Panc1 (cell line): ENCODE measurements at places on chromosomes 7 and 10. TPM values are rescaled to one million over a fixed set of nuclear protein-coding genes. Genes with fewer than 3 reads are reported as not detected.

CPA2 gene
- 0.87 TPM for total RNA-seq

PHKG1 gene
- 0.67 TPM for total RNA-seq

INSYN2A gene
- total RNA-seq, result not detected

DLX5 gene
- not detected for total RNA-seq

ENTPD1 gene
- 0.31 TPM for total RNA-seq

ZSWIM8 gene
- total RNA-seq, result 109 TPM

- no peaks in the 10 kb centered on the region for H3K36me3 ChIP-seq
- DNase-seq, result no peak
- H3K4me1 ChIP-seq, result no peaks in the 10 kb centered on the region
- H3K27ac ChIP-seq, result no peak overlapping the region
- H3K4me3 ChIP-seq, result no peak overlapping the region
- no peaks in the 10 kb centered on the region for H3K27me3 ChIP-seq
Measured at GRCh38 chr7:90631502-90631901, 35.4 kb downstream of the CDK14 start.

- no peak overlapping the region for H3K27ac ChIP-seq
- H3K36me3 ChIP-seq, result no peaks in the 10 kb centered on the region
- H3K27me3 ChIP-seq, result no peaks in the 10 kb centered on the region
- no peak for DNase-seq
Measured at GRCh38 chr7:69708857-69709256, 110.6 kb downstream of the AUTS2 start.

GRCh38 chr7:94975336-94975735, 67.9 kb downstream of the PPP1R9A start:
- H3K36me3 ChIP-seq, result no peaks in the 10 kb centered on the region
- no peaks in the 10 kb centered on the region for H3K4me1 ChIP-seq
- no peak overlapping the region for H3K27ac ChIP-seq
- H3K27me3 ChIP-seq, result no peaks in the 10 kb centered on the region
- no peak overlapping the region for H3K4me3 ChIP-seq
- no peak for DNase-seq

GRCh38 chr10:33388785-33389184, 54.3 kb upstream of the NRP1 start:
- H3K4me1 ChIP-seq, result no peaks in the 10 kb centered on the region
- H3K27ac ChIP-seq, result no peak overlapping the region
- no peak overlapping the region for H3K4me3 ChIP-seq
- no peaks in the 10 kb centered on the region for H3K27me3 ChIP-seq
- no peak for DNase-seq
- H3K36me3 ChIP-seq, result no peaks in the 10 kb centered on the region

- peak overlapping the region; percentile 74 for H3K27ac ChIP-seq
- H3K4me1 ChIP-seq, result peaks cover 85% of the 10 kb centered on the region
- H3K36me3 ChIP-seq, result no peaks in the 10 kb centered on the region
- peak overlapping the region; percentile 35 for H3K4me3 ChIP-seq
- H3K27me3 ChIP-seq, result no peaks in the 10 kb centered on the region
- no peak for DNase-seq
Measured at GRCh38 chr10:119306514-119306951, 99.2 kb downstream of the GRK5 start.

- DNase-seq, result no peak
- no peak overlapping the region for H3K4me3 ChIP-seq
- H3K27ac ChIP-seq, result no peak overlapping the region
- H3K36me3 ChIP-seq, result no peaks in the 10 kb centered on the region
Measured at GRCh38 chr7:24970676-24971075, 9.3 kb downstream of the OSBPL3 start.

DNA sequence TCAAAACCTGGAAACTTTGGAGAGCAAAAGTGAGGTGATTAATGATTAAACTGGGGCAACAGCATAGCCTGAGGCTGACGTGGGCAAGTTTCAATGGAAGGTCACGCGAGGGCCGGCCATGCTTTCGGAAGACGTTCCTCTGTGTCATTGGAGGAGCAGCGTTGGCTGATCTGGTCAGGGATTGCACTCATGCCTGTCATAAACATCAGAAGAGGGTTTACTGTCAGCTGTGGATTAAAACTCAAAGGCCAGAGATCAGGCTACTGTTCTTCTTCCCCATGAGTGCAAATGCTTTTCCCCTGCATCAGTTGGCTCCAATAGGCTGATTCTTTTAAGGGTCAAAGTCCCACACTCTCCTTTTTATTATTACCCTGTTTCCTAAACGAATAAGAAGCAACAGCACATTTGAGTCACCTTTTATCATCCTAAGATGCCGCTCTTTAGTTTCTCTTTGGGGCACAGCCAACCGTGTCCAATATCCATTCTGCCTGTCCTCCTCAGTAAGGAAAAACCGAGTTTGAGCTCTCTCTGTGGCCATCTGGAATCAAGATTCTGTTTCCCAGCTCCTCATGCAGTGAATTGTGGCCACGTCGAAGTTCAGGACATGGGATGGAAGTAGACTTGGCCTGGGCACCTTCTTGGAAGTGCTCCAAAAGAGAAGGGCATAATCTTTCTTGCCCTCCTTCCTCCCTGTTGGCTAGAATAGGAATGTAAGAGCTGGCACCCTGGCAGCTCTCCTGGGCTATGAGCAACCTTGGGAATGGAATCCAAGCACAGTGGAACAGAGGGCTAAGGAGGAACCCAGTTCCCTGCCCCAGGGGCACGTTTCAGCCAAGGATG, 62.5 kb upstream of the INSIG1 start:
- H3K36me3 ChIP-seq, result no peaks in the 10 kb centered on the region
- H3K4me1 ChIP-seq, result no peaks in the 10 kb centered on the region
- H3K4me3 ChIP-seq, result no peak overlapping the region

DNA sequence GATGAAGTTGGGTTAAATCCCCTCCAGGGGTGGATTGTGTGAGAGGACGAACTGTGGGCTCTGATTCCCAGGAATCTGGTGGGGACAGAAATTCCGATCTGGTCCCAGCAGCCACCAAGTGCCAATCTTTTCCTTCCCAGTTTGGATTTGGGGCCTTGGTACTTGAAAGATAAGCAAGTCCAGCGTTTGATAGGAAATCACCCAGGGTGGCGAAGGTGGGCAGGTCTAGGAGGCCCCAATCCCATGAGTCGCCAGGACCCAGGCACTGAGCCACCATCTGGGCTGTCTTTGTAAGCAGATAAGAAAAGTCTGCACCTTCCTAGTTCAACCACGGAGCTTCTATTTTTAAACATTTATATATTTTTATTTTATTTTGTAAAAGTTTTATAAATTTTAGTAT, 122.6 kb upstream of the LSM8 start:
- no peaks in the 10 kb centered on the region for H3K36me3 ChIP-seq
- DNase-seq, result no peak
- H3K27ac ChIP-seq, result no peak overlapping the region

DNA sequence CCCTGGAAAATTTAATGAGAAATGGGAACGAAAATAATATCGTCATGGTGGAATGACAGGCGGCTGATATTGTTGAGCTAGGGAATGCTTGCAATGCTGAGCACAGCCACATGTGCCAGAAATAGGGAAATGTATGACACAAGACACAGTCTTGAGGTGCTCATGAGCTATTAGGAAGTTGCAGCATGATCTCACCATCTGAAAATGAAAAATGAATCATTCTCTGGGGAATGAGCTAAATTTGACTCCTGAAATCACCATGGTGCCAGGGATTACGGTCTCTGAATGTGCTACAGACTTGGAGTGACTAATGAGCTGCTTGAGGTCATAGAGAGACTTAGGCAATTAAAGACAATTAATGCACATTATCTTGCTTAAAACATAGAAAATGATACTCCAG, 845.0 kb downstream of the CNTNAP2 start:
- no peaks in the 10 kb centered on the region for H3K27me3 ChIP-seq
- H3K27ac ChIP-seq, result no peak overlapping the region
- H3K4me3 ChIP-seq, result no peak overlapping the region

DNA sequence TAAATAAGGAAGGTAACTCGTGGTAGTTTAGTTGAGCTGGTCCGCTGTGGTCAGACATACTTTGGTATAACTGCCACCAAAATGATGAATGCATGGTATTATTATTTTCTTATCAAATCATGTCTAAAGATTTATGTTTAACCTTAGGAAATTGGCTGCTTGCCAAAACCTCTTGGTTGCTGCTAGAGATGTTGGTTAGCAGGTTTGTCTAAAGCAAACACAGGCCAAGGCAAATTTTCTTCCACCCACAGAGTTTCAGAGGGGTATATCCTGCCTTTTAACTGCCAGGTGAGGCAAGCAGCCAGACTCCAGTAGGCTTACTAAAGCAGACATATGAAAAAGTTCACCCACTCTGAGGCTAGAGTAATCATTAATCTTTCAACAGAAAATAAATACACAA, 101.4 kb downstream of the SEMA3E start:
- no peaks in the 10 kb centered on the region for H3K36me3 ChIP-seq
- H3K27me3 ChIP-seq, result no peaks in the 10 kb centered on the region
- H3K4me1 ChIP-seq, result peaks cover 7% of the 10 kb centered on the region

- no peaks in the 10 kb centered on the region for H3K36me3 ChIP-seq
- H3K4me3 ChIP-seq, result no peak overlapping the region
- no peaks in the 10 kb centered on the region for H3K27me3 ChIP-seq
- H3K4me1 ChIP-seq, result peaks cover 8% of the 10 kb centered on the region
- peak; percentile 92 for DNase-seq
Measured at GRCh38 chr7:129665013-129665401, 53.5 kb downstream of the NRF1 start.

DNA sequence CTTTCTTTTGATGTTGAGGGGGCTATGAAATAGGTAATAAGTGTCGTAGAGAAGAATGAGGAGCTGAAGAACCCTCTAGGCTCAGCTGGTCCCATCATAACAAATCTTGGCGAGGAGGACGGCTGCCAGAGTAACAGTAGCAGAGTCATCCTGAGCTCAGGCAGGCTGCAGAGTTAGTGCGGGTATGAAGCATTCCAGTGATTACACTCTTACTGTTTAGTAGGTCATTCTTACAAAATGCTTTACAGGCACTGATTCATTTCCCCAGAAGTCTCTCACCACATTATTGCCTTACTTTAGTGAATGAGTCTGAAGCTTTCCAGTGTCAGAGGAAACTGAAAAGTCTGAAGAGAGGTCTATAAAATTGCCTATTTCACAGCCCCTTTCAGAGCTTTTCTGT, 43.9 kb upstream of the GPR158 start:
- H3K4me3 ChIP-seq, result no peak overlapping the region
- H3K27ac ChIP-seq, result no peak overlapping the region
- H3K4me1 ChIP-seq, result no peaks in the 10 kb centered on the region
- H3K36me3 ChIP-seq, result no peaks in the 10 kb centered on the region
- no peak for DNase-seq

GRCh38 chr10:34918776-34919315, 103.8 kb upstream of the PARD3 start:
- H3K27ac ChIP-seq, result no peak overlapping the region
- DNase-seq, result no peak
- H3K36me3 ChIP-seq, result no peaks in the 10 kb centered on the region
- H3K4me3 ChIP-seq, result no peak overlapping the region

DNA sequence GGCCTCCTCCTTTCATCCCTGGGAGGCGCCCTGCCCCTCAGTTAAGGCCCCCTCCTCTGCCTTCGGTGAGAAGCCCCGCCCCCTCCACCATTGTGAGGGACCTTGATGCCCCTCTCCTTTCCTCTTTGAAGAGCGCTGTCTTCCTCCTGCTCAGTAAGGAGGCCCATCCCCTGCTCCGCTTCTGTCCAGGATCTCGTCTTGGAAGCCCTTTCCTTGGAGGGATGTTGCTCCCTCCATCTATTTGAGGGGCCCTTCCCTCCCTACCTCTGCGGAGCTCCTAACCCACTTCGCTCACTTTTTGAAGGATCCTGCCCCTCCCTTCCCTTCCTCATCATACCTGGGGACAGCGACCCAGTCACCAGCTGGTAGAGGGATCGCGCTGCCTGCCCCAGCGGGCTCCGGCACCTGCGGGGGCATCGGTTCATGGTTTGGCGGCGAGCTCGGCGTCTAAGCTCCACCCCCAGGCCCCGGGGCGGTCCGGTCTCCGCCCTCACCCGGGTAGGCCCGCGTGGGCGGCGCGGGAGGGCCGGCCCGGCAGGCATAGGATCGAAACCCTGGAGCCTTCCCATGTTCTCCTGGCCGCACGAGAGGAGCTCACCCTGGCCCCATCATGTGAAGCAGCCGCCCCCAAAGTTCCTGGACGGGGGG, 4.1 kb downstream of the KCNIP2 start:
- no peaks in the 10 kb centered on the region for H3K36me3 ChIP-seq
- no peak overlapping the region; the same call in 1 of the 2 replicates for H3K4me3 ChIP-seq
- H3K27me3 ChIP-seq, result no peaks in the 10 kb centered on the region
- H3K27ac ChIP-seq, result no peak overlapping the region
- H3K4me1 ChIP-seq, result peaks cover 5% of the 10 kb centered on the region; the same call in 1 of the 2 replicates
- DNase-seq, result no peak
